ENCODE measurements at places on chromosomes 3 and 15.

- no peak for DNase-seq
Measured at GRCh38 chr3:149114458-149114857, 15.0 kb upstream of the HPS3 start.

DNA sequence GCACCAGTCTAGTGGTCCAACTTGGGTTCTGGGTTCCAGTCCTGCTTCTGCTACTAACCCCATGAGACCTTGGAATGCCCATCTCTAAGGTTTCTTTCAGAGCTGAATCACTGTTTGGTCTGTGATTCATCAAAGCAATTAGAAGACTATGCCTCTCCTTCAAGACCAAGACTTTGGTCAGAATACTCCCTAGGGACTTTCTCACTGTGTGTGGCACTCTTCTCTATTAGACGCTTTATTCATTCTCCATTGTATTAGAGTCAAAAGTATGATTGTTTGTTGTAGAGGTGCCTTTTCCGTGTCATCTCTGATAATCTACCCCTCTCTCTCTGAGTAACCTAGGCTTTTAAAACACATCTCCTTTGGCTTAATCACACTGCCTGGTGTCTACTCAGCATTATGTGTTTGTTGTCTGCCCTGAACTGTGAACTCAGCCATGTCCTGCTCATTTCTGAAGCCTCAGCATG lies 90.5 kb downstream of the LPP start:
- no peak for DNase-seq

DNA sequence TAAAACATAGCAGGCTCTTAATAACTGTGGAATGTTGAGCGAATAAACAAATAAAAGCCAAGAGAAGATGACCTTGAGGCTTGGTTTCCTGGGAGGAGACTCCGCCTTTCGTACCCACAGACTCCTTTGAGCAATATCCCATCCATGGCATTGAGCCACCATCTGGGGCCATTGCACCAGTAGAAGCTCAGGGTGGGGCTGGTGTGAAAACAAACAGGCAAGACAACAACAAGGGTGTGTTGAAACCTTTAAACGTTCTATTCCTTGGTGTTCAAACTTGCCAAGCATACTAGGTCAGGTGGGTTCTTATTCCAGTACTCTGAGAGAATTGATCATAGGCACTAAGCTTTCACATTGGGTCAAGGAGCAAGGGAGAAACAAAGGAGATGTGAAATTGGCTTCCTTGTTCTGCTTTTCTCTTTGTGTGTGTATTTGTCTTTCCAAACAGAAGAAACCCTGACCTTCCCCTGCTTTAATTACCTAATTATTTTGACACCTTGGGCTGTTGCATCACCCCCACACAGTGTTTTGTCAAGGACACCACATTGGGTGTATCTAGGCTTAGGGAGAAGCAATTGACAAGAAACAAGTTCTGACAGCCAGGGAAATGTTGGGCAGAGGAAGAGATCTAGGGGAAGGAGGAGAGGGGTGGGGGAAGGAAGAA lies 105.1 kb upstream of the BCL6 start:
- DNase-seq = no peak

DNA sequence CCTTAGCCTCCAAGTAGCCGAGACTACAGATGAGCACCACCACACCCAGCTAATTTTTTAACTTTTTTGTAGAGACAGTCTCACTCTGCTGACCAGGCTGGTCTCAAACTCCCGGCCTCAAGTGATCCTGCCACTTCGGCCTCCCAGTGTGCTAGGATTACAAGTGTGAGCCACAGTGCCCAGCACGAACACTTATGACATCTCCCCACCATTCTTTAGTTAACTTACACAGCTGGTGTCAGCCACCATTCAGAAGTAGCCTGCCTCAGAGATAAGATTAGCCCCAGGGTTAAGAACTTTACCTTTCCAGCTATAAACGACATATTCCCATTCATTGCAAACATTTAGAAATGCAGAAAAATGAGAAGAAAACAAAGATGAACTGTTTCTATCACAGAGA lies 58.2 kb downstream of the TRPM7 start:
- no peak for DNase-seq

DNA sequence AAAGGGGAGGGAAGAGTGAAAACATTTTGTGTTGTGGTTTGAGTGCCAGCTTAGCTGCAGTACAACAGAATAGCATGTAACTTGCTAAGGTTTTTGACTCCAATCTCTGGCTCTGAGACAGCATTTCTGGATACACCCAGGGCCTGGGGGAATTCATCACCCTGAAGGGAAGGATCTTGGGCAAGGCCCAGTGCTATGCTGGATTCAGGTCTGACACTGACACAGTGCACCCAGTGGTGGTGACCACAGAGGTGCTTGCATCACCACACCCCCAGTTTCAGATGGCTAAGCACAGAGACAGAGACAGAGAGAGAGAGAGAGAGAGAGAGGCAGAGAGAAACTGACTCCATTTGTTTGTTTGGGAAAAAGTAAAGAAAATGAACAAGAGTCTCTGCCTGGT lies 74.1 kb upstream of the KBTBD8 start:
- no peak for DNase-seq

- DNase-seq = no peak
Measured at GRCh38 chr3:27449530-27450150, 34.5 kb downstream of the SLC4A7 start.

GRCh38 chr3:113212150-113212843 lies 940 bp downstream of the BOC start:
- DNase-seq = no peak

DNA sequence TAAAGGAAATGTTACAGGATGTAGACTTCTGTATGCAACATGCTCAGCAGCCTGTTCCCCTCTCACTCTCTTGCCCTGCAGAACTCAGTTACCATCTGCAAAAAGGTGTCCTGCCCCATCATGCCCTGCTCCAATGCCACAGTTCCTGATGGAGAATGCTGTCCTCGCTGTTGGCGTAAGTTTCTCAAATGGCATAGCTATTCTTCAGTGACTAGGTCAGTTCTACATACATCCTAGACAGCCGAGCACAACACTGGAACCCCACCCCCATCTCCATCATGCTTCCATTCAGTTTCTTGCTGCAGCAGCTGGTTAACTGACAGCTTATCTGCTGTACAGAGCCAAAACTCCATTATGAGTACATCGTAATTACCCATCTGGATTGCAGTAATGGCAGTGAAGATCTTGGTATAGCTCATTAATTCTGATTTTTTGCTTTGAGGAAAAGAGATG lies 4.5 kb downstream of the THBS1 start:
- DNase-seq = no peak

DNA sequence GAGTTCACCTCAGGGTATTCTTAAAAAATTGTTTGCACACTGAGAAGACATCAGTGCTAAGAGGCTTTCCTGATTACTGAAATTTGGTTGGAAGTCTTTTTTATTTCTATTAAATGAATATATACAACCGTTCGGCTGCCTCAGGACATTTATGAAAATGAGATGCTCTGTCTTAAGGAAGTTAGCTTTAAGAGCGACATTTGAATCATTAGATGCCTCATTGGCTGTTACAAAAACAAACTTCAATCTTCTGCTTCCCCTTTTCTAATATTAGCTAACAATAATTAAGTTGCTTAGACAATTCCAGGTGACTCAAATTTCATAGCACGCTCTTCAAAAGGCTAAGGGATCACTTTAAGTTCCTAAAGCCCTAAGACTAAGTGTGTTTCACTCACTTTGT lies 673.7 kb downstream of the FHIT start:
- DNase-seq = no peak

- DNase-seq = no peak
Measured at GRCh38 chr15:88193415-88193814, 63.1 kb downstream of the NTRK3 start.

- no peak for DNase-seq
Measured at GRCh38 chr3:156892701-156893100, 66.5 kb downstream of the LEKR1 start.

DNA sequence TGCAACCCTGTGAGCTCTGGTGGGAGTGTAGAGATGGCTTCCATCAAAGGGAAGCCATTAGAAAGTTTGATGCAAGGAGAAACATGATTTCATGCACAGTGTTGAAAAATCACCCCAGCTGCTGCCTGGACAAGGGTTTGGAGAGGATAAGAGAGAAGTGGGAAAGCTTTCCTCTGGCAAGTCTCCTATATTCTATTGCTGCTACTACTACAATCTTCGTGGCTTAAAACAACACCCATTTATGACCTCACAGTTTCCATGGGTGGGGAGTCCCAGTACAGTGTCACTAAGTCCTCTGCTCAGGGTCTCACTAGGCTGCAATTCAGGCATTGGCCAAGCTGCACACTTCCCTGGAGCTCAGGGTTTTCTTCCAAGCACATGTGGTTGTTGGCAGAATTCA lies 229.3 kb downstream of the TAFA4 start:
- no peak for DNase-seq

DNA sequence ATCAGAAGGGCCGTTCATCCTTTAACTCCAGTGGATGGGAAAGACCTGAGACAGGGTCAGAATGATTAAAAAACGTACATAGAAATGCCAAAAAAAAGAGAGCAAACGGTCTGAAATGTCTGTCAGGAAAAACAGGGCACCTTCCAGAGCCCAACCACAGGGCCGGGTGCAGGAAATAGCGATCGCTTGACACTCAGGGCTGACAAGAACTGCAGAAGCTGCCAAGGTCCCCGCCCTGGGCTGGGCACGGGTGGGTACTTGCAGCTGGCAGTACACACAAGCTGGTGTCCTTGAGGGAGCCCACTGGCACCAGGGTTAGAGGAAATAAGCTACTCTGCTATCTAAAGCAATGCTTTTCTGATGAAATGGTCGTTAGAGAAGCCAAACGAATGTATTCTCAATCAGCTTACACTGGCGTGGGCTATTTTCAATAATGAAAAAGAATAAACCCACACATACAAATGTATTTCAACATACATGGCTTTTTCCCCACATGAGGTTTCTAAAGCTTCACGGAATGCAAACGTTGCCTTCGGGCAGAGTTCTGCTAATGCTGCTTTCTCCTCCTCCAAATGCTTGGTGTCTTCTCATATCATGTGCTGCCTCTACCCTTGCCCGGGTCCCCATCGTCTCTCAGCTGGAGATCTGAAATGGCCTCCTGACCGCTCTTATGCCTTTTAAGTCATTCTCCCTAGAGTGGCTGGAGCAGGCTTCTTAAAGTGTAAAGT lies 15.6 kb downstream of the FRMD4B start:
- no peak for DNase-seq

DNA sequence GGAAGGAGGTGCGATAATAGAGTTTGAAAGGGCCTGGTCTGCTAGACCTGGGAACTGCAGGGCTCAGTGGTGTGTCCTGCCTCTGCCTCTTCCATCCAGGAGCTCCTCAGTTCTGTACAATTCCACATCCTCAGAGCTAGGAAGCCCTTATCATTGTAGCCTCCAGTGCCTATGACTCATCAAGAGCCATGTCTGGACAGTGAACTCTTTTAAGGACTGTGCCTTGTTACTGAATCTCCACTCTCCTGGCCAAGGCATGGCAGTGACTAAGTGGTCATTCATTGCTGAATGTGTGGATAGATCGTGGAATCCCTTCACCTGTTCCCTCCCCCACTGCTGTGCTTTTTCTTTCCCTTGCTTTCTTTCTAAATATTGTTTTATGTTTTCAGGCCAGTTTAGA lies 2.9 kb downstream of the TIMP4 start:
- no peak for DNase-seq

GRCh38 chr3:42115215-42115614 lies 24.1 kb downstream of the TRAK1 start:
- no peak for DNase-seq

GRCh38 chr3:184815046-184815930 lies 3.3 kb downstream of the VPS8 start:
- no peak for DNase-seq

GRCh38 chr3:153165261-153165681 lies 3.2 kb downstream of the RAP2B start:
- no peak for DNase-seq

GRCh38 chr3:47781685-47782445 lies at the start of gene SMARCC1:
Gene SMARCC1 (minus strand): TSS chr3:47781893. CDS start chr3:47781797, 96 bp downstream.
- peak; percentile 90 for DNase-seq

- no peak for DNase-seq
Measured at GRCh38 chr3:43093974-43094373, 11.9 kb downstream of the POMGNT2 start.

- DNase-seq = no peak
Measured at GRCh38 chr3:46898321-46899150, 21.0 kb downstream of the PTH1R start.

- no peak for DNase-seq
Measured at GRCh38 chr15:56523521-56523920, 58.6 kb upstream of the MNS1 start.

DNA sequence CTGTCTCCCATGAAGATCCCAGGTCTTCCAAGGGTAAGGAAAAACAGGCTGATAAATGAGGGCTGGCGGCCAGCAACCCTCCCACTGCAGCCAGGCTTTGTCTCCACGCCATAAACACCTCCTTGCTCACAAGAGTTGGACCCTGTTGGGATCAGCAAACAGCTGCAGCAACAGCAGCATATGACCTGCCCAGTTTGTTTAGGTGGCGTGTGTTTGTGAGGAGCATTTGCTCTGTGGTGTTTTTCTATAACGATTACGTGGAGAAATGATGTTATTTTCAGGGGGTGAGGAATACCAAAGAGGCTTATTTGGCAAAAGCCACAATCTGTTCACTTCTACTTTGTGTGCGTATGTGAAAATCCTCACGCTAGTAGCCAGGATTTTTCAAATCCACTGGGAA lies 58.5 kb downstream of the RFTN1 start:
- DNase-seq = no peak

GRCh38 chr3:98556164-98557130 lies 24.7 kb downstream of the GPR15 start:
- DNase-seq = peak; percentile 45

DNA sequence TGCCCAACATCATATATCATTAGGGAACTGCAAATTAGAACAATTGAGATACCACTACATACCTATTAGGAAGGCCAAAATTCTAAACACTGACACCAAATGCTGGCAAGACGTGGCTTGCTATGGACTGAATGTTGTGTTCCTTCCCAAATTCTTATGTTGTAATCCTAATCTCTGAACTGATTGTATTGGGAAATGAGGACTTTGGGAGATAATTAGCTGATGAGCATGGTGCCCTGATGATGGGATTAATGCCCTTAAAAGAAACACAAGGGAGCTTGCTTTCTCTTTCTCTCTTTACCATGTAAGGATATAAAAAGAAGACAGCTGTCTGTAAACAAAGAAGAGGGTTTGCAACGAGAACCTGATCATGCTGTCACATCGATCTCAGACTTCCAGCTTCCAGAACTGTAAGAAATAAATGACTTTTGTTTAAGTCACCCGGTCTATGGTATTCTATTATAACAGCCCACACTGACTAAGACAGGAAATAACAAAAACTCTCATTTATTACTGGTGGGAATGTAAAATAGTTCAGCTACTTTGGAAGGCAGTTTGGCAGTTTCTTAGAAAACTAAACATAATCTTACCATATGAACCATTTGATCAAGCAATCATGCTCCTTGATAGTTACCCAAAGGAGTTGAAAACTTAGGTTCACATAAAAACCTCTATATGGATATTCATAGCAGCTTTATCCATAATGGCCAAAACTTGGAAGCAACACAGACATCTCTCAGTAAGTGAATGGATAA lies 458.3 kb upstream of the CBLB start:
- no peak for DNase-seq

- DNase-seq = no peak
Measured at GRCh38 chr3:190132371-190132770, 11.7 kb upstream of the P3H2 start.

- DNase-seq = no peak
Measured at GRCh38 chr3:38698760-38699159, 49.3 kb upstream of the SCN5A start.

- DNase-seq = no peak
Measured at GRCh38 chr3:66980791-66981190, 17.3 kb upstream of the KBTBD8 start.

All from stimulated activated CD4-positive, alpha-beta T cell treated with anti-CD3 and anti-CD28 coated beads, Interleukin-1b, Interleukin-23, amount 100 ng/mL, for 1 hour (primary cell).